ENCODE measurements at places on chromosomes 2 and 18. TPM values are rescaled to one million over a fixed set of nuclear protein-coding genes. Genes with fewer than 3 reads are reported as not detected.

Gene SLC19A3
- 1.2 TPM for total RNA-seq

Gene REG3A
- total RNA-seq = not detected

Gene RAX
- not detected for total RNA-seq

Gene TMEM163
- 14.3 TPM for total RNA-seq

Gene OTX1
- 2.5 TPM for total RNA-seq

Gene EGR4
- not detected for total RNA-seq

Gene GALNT5
- total RNA-seq = 0.16 TPM

Gene MEP1B
- 0.78 TPM for total RNA-seq

Gene CRACDL
- total RNA-seq = 2.3 TPM

Gene ITGB1BP1
- total RNA-seq = 60.7 TPM

Gene DPP4
- total RNA-seq = 6.4 TPM

Gene HOXD12
- total RNA-seq = not detected

Gene DNAH6
- total RNA-seq = 6.6 TPM

Gene GNAL
- 49.8 TPM for total RNA-seq

Gene FZD7
- 7.0 TPM for total RNA-seq

Gene OR6B2
- not detected for total RNA-seq

Gene CAPN14
- 1.4 TPM for total RNA-seq

Gene LYPD6B
- total RNA-seq = 12.5 TPM

Gene CNGA3
- 4.4 TPM for total RNA-seq

Gene CHST9
- total RNA-seq = 3.1 TPM

Gene PXDN
- 35.6 TPM for total RNA-seq

Gene LIMS3
- total RNA-seq = 2.3 TPM

Gene G6PC2
- not detected for total RNA-seq

Gene CROCC2
- total RNA-seq = under 0.01 TPM

Gene TP53I3
- 11.9 TPM for total RNA-seq

Gene MAIP1
- 19.5 TPM for total RNA-seq

Gene TPO
- total RNA-seq = not detected

Gene MC2R
- total RNA-seq = not detected
